Nucleus accumbens (tissue), 56 donors: ENCODE measurements at places on chromosomes 1 and 21.

DNA sequence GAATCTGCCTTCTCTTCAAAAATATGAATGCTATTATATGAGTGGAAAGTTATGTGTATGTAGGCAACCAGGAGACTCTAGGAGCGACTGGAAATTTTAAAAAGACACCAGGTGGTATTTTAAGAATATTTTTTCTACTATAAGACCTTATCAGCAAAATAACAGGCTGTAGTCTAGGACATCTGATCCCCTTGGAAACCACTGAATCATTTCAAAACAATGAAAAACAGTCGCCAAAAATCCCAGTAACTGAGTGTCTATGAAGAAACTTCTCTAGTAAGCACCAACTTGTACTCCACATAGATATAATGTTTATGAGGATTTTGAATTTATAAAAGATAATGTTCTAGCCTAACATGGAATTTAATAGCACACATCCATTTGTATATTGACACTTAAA is 358.5 kb downstream of the GPATCH2 start:
- DNase-seq: no peak

DNA sequence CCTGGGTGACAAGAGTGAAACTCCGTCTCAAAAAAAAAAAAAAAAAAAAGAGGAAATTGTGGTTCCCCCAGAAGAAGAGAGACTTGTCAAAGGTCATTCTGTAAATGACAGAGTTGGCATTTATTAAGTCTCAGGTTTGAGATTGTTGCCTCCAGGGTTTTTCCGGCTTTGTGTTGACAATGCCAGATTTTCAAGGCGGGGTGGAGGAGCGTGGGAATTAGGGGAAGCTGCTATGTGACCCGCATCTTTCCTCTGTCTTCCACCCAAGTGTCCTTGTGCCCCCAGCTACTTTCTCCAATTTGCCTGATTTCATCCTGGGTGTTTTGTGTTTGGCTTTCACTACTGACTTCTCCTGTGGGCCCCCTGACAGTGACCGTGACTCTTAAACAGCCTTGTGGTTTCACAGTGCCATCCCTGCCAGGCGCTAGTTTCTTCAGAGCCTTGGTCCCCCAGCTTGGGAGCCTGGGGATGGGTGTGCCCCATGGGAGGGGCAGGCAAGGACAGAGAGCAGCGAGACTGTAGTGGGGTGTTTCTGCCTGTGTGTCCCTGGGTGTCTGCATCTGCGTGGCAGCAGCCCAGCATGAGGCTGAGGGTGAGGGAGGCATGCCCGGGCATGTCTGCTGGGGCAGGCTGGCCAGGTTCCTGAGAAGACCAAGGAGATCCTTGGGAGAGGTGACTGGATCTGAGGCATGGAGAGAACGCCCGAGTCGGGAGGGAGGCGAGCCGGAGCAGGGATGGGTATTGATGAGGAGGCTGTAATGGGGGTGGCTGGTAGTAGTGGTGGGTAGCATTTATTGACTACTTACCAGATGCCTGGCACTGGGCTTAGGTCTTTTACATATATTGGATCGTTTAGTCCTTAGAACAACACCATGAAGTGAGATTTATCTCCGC is 46.3 kb downstream of the IER5 start:
- DNase-seq: no peak

DNA sequence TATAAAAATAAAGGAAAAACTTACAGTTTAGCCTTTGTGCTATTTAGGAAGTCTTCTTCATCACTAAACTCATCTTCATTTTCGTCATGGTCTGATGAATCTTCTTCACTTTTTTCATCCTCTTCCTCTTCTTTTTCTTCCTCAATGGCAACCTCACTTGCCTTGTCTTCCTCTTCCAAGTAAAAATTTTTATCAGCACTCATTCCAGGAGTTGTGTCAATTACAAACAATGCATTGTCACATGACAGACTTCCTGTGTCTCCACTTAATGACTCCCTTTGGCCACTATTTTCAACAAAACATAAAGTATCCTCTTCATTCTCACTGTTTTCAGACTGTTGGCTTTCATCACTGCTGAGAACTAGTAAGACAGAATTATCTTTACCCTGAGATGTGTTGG is 2.8 kb downstream of the DNTTIP2 start:
- DNase-seq: no peak

GRCh38 chr1:36570478-36571060 is 87.9 kb upstream of the CSF3R start:
- no peak for DNase-seq
